ENCODE measurements at places on chromosomes 3 and 15. TPM values are rescaled to one million over a fixed set of nuclear protein-coding genes. Genes with fewer than 3 reads are reported as not detected.

DNA sequence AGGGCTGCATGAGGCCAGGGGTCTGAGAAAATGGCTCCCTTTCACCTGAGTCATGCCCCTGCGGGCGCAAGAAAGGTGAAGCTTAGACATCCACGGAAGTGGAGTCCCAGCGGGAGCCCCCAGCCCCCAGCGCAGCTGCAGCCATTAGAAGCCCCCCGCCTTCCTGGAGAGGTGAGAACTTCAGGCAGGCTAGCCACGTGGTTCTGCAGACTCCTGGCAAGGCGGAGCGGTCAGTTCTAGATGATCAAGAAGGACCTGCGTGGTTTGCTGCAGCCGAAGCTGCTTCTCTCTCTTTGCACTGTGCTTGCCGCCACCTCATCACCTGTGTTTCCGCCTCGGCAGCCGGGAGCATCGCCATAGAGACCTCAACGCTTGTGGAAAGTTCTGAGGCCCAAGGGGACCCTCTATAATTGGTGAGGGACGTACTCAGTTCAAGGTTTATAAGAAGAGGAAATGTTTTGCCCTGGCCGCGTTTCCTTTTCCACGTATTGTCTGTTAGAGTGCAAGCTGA lies 15.8 kb upstream of the KCNMB3 start:
- no peak for DNase-seq

DNA sequence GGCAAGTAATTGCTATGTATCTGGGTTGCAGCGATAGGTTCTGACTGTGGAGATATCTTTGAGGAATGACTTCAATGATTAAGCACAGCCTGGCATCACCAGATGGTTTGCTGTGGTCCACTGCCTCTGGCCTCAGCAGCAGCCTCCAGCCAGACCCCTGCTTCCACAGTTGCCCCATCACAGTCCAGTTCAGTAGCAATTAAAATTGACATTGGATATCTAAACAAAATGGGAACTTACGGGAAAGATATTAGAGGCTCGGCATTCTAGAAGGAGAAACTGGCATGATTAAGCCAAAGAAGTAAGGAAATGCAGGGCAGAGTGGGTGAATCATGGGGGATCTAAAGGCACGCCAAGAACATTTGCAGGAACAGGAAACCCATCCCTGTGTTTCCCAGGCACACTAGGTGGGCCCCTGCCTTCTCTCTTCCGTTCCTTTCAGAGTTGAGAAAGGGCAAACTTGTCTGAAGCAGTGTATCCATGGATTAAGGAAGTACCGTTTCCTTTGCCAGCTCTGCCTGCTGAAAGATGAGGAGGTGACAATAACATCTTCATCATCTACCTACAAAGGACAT lies 36.3 kb upstream of the SH3BP5 start:
- DNase-seq: no peak

- peak; percentile 46 for DNase-seq
These were observed at the start of gene LCTL for GRCh38 chr15:66565741-66566144. LCTL (minus strand) TSS chr15:66565998; CDS start chr15:66565365, 633 bp downstream.

GRCh38 chr3:74039105-74039504 lies 414.4 kb upstream of the PDZRN3 start:
- DNase-seq: no peak

- no peak for DNase-seq
These were observed 240.1 kb upstream of the ST8SIA2 start for GRCh38 chr15:92153620-92154019.

The LMAN1L gene
- not detected for total RNA-seq

The RLBP1 gene
- total RNA-seq: not detected

The MEX3B gene
- 3.5 TPM for total RNA-seq

The SPTBN5 gene
- 0.57 TPM for total RNA-seq

All from fibroblast of the aortic adventitia (primary cell).